Lung (tissue), 17 donors: ENCODE measurements at places on chromosomes 7 and 10. TPM values are rescaled to one million over a fixed set of nuclear protein-coding genes. Genes with fewer than 3 reads are reported as not detected.

SFTPA1 gene
- 7,035 TPM for polyA plus RNA-seq

C10orf53 gene
- polyA plus RNA-seq, result not detected

AGR2 gene
- polyA plus RNA-seq, result 137 TPM

IFIT5 gene
- polyA plus RNA-seq, result 12.6 TPM

PANK1 gene
- 1.6 TPM for polyA plus RNA-seq

EDRF1 gene
- polyA plus RNA-seq, result 9.4 TPM

PODXL gene
- 24.3 TPM for polyA plus RNA-seq

- no peak for DNase-seq
- H3K4me1 ChIP-seq, result no peaks in the 10 kb centered on the region
- H3K36me3 ChIP-seq, result no peaks in the 10 kb centered on the region
- H3K4me3 ChIP-seq, result no peak overlapping the region
- H3K27me3 ChIP-seq, result no peaks in the 10 kb centered on the region
- no peak overlapping the region for H3K27ac ChIP-seq
Observed at GRCh38 chr7:82629583-82629982, 186.0 kb upstream of the CACNA2D1 start.

DNA sequence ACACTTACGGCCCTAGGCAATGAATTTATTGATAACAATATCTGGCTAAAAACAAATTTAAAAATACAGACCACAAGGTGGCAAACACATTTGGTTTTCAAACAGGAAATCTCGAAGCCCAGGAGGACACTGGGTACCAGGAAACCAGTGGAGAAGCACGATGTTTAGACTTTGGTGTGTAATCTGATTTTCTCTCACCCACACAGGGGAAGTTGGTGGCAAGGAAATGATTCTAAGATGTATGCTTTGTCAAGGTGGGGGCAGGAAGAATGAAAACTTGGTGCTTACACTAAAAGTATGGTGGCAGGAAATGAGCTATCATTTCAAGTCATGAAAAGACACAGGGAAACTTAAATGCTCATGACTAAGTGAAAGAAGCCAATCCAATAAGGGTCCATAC, 113.2 kb upstream of the ANKRD1 start:
- DNase-seq, result no peak
- H3K4me1 ChIP-seq, result peaks cover 3% of the 10 kb centered on the region
- H3K4me3 ChIP-seq, result no peak overlapping the region
- H3K36me3 ChIP-seq, result no peaks in the 10 kb centered on the region

- DNase-seq, result peak; percentile 93
- no peak overlapping the region for H3K4me3 ChIP-seq
- H3K4me1 ChIP-seq, result no peaks in the 10 kb centered on the region
- H3K27me3 ChIP-seq, result no peaks in the 10 kb centered on the region
Observed at GRCh38 chr10:19819419-19820033, 3.3 kb downstream of the PLXDC2 start.

DNA sequence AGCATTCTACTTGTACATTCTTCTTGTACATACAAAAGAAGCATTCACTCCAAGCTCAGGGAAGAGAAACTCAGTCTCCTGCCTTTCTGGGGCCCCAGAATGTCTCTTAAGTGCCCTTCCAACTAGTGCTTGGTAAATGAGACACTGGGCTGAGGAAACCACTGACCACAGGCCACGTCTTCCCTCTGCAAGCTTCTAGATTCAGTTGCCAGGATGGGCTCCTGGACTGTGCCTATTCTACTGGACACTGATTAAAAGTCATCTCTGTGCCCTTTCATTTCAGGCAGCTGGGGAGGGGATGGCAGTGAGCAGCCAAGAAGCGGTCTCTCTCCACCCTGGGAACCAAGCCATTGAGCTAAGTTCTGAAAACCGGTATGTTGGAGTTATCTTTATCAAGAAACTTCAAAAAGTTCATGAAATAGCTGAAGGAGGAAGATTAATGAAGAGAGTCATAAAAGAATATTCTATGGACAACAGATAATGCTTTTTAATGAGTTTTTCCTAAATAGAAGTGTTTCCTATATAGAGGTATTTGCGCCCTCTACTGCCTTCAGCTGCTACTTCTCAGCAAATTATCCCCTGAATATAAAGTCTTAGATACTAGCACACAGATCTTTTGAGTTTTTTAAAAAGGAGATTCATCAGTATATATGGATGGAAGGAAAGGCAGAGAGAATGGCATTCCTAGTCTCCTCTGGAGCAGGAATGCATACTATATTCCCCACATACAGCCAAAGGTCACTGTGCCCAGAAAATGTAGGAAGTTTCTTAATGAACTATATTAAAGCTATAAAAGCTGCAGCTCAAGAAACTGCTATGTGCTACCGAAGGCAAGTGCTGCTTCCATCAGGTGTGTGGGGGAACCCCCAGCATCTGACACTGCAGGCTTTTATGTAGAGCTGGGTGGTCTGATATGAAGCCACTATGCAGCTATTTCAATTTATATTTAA, 8.4 kb upstream of the IFIT1B start:
- peaks cover 14% of the 10 kb centered on the region for H3K4me1 ChIP-seq
- H3K4me3 ChIP-seq, result no peak overlapping the region
- no peaks in the 10 kb centered on the region for H3K36me3 ChIP-seq
- DNase-seq, result peak; percentile 83

DNA sequence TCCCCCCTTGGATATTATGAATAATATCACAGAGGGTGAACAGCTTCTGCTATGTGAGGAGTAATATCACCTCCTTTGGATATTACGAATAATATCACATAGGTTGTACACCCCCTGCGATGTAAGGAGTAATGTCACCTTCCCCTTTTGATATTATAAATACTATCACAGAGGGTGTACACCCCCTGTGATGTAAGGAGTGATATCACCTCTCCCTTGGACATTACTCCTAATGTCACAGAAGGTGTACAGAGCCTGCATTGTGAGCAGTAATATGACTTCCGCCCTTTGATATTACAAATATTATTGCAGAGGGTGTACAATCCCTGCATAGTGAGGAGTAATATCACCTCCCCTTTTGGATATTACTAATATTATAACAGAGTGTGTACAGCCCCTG, 9.2 kb upstream of the TMEM225B start:
- no peaks in the 10 kb centered on the region for H3K4me1 ChIP-seq
- no peak overlapping the region for H3K4me3 ChIP-seq
- no peaks in the 10 kb centered on the region for H3K36me3 ChIP-seq
- DNase-seq, result no peak
- no peak overlapping the region for H3K27ac ChIP-seq
- no peaks in the 10 kb centered on the region for H3K27me3 ChIP-seq

DNA sequence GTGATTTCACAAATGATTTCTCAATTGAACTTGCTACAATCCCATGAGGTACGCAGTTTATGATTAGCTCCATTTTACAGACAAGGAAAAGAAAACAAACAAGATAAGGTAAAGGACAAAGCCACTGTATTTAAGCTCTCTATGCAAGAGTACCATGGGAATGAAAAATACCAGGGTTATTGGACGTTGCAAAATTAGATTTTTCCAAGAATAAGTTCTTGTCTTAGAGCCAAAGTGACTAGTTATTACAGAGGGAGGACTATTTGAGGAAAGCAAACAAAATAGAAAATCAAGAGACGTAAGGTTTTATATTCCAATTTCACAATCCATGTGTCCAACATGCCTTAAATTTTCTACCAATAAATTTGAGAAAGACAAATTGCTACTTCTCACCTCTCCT, 97.9 kb upstream of the PTN start:
- DNase-seq, result no peak
- no peak overlapping the region for H3K4me3 ChIP-seq
- H3K27ac ChIP-seq, result no peak overlapping the region
- no peaks in the 10 kb centered on the region for H3K27me3 ChIP-seq
- no peaks in the 10 kb centered on the region for H3K36me3 ChIP-seq

DNA sequence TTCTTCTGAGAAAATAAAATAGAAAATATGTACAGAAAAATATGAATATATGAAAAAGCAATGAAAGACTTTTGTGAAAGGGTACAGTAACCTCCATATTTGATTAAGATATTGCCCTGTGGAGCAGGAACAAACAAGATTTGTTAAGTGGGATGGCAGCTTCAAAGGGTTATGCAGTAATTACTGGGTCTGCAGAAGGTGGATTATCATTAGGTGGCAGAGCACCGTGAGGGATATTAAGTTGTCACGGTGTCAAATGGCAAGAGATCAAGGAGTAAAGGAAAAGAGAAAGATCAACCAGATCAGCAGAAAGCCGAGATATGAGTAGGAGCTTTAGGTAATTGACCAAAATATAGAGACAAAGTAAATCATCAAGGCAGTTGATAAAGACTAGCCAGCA, 44.1 kb downstream of the DGKB start:
- DNase-seq, result no peak
- no peak overlapping the region for H3K4me3 ChIP-seq
- H3K27me3 ChIP-seq, result no peaks in the 10 kb centered on the region
- H3K4me1 ChIP-seq, result no peaks in the 10 kb centered on the region
- no peak overlapping the region for H3K27ac ChIP-seq

DNA sequence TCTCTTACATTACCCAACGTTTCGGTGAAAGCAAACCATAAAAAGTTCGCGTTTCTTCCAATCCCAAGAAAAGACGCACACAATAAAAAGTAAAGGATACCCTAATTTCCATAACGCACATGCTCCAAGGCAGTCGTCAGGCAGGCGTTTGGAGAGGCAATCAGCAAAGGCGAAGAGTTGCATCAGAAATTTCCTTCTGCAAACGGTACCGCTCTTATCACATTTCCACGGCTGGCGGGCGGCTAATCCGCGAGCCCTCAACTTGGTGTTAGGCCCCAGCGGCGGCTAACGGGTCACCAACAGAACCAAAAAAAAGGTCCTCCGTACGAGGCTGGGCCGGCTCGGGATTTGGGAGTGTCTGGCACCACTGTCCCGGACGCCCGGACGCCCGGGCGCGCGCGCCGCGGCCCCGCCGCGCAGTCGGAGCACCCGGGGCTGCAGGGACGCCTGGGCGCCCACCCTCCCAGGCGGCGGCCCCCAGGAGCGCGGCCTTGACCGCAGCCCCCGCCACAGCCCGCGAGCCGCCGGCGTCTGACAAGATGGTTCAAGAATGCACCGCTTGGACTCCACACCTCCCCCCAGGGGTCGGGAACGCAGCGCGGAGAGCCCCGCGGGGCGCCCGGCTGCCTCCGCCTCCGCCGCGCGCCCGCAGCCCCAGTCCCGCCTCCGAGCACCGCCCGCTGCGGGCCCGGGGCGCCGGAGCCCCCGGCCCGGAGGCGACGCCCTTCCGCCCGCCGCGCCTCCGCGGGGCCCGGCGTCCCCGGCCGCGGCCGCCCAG, 9.8 kb upstream of the GRB10 start:
- H3K27me3 ChIP-seq, result no peaks in the 10 kb centered on the region
- H3K36me3 ChIP-seq, result no peaks in the 10 kb centered on the region
- peak overlapping the region; percentile 65 for H3K4me3 ChIP-seq
- peak; percentile 63 for DNase-seq

DNA sequence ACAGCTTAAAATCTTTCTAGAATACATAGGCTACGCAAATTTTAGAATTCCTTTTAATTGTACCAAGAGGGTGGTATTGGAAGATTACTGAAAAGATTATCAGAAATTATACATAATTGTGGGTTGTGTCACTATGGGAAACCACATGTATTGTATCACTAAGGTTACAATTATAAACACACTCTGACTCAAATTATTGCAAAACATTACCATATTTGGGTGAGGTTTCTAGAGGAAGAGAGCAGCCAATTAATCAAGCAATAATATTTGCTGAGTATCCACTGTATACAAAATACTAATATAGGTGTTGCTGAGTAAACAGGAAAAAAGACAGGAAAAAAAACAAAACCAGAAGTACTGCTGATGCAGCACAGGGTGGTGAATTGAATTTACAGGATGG, 3.1 kb upstream of the CAPZA2 start:
- H3K36me3 ChIP-seq, result no peaks in the 10 kb centered on the region
- H3K27ac ChIP-seq, result no peak overlapping the region
- no peak for DNase-seq
- no peaks in the 10 kb centered on the region for H3K27me3 ChIP-seq
- H3K4me3 ChIP-seq, result no peak overlapping the region

- H3K27me3 ChIP-seq, result no peaks in the 10 kb centered on the region
- peak; percentile 54 for DNase-seq
- peaks cover 13% of the 10 kb centered on the region for H3K4me1 ChIP-seq
- no peak overlapping the region for H3K27ac ChIP-seq
- no peaks in the 10 kb centered on the region for H3K36me3 ChIP-seq
Observed at GRCh38 chr10:17033529-17034260, 95.9 kb downstream of the CUBN start.

DNA sequence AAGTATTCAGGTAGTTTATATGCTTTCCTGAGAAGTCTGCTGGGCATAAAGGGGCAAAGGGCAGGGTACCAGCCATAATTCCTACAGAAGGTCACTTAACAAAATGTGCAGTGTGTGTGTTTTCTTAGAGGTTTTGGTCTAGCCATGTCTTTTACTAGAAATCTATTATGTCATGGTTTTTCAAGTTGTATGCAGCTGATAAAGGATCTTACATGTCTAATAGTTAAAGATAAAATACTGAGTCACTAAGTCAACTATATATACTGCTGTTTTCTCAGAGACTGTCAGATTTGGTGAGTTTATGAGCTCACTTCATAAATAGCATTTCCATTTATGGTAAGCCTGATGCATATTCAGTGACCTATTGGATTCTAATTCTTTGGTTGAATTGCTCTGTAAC, 7.7 kb downstream of the CASP2 start:
- H3K4me3 ChIP-seq, result no peak overlapping the region
- no peak overlapping the region for H3K27ac ChIP-seq
- no peaks in the 10 kb centered on the region for H3K27me3 ChIP-seq
- H3K4me1 ChIP-seq, result peaks cover 5% of the 10 kb centered on the region
- H3K36me3 ChIP-seq, result peaks cover 26% of the 10 kb centered on the region

GRCh38 chr10:86646532-86646931, 7.8 kb upstream of the OPN4 start:
- H3K27me3 ChIP-seq, result no peaks in the 10 kb centered on the region
- no peak overlapping the region for H3K4me3 ChIP-seq
- H3K27ac ChIP-seq, result no peak overlapping the region
- H3K4me1 ChIP-seq, result no peaks in the 10 kb centered on the region
- no peak for DNase-seq

GRCh38 chr7:143455942-143456341, 12.7 kb downstream of the TAS2R60 start:
- H3K4me1 ChIP-seq, result no peaks in the 10 kb centered on the region
- H3K27ac ChIP-seq, result no peak overlapping the region
- no peak for DNase-seq
- no peak overlapping the region for H3K4me3 ChIP-seq

DNA sequence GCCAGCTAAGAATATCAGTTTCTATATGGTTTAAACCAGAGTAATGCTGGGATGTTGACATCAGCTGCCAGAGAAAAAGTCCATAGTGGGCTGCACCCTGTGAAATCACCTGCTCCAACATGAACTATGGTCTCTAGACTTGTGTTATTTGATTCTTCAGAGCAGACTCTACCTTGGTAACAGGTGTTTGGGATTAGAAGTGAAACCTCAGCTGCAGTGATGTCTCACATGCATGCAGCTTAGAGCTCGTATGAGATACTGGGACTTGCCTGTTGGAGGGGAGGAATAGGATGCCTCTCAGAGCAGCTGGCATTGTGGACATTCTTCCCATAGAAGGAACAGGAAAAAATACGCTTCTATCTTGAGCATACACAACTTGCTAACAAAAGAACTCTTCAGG, 287.1 kb upstream of the CSTF2T start:
- no peak for DNase-seq
- no peak overlapping the region for H3K4me3 ChIP-seq
- H3K27me3 ChIP-seq, result no peaks in the 10 kb centered on the region
- H3K36me3 ChIP-seq, result no peaks in the 10 kb centered on the region
- no peaks in the 10 kb centered on the region for H3K4me1 ChIP-seq
- H3K27ac ChIP-seq, result no peak overlapping the region

GRCh38 chr7:8714791-8715190, 281.4 kb downstream of the NXPH1 start:
- H3K27ac ChIP-seq, result no peak overlapping the region
- H3K4me3 ChIP-seq, result no peak overlapping the region
- no peaks in the 10 kb centered on the region for H3K27me3 ChIP-seq
- H3K4me1 ChIP-seq, result no peaks in the 10 kb centered on the region
- no peak for DNase-seq
- H3K36me3 ChIP-seq, result no peaks in the 10 kb centered on the region
